ENCODE measurements at places on chromosomes 4 and X.

- DNase-seq: no peak
Measured at GRCh38 chrX:126551306-126551705, 1.3 kb downstream of the DCAF12L1 start.

- no peak for DNase-seq
Measured at GRCh38 chr4:41104155-41104554, 110.2 kb downstream of the APBB2 start.

GRCh38 chr4:48228949-48229348 is 40.7 kb downstream of the TEC start:
- no peak for DNase-seq

- DNase-seq: no peak
Measured at GRCh38 chr4:1285151-1285789, 4.4 kb upstream of the MAEA start.

DNA sequence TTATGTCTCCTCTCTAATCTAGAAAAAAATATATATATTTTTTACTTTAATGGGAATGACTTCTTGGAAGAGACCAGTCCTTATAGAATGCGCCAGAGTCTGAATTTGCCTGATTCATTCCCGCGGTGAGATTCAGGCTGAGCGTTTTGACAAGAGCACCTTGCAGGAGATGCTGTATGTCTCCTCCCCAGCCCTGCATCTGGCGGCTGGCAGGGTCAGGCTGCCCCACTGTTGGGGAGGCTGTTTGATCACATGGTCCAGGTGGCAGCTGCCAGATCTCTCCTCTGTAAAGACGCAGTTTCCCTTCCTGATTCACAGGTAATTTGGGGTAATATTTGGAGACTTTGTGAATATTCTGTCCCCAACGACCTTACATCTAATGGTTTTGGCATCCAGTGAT is 9.7 kb downstream of the PDZD4 start:
- no peak for DNase-seq

- DNase-seq: no peak
Measured at GRCh38 chr4:70831293-70831692, 8.4 kb downstream of the GRSF1 start.

DNA sequence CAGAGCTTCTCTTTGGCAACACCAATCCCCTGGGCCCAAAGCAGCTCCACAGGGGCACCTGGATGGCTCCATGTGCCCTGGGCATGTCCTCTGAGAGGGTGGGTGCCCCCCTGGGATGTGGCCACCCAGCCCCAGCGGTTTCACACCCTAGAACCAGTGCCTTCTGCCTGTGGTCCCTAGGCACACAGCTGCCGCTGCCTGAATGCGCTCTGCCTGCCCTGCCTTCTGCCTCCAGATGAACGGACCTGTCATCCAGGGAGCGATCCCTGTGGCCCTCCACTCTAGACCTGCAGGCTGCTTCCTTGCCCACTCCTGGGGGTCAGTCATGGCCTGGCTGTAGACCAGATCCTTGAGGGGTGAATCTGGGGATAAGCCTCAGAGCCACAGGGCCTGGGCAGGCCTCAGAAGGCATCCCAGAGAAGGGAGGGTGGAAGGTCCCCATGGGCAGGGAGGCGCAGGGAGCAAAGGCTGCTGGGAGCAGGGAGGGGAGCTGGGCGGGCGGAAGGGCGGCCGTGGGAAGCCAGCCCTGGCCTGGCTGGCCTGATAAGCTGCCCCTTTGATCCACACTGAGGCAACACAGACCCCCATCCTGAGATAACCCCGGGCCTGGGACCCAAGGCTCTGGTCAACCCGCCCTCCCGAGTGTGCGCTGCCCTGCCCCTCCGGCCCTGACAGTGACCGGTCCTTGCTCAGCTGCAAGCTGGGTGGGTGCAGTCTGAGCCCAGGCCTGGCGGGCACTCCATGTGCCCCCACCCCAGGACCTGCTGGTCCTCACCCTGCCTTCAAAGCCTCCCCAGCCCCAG is 8.1 kb upstream of the FGFR3 start:
- no peak for DNase-seq

GRCh38 chr4:155615081-155615887 is 51.4 kb upstream of the GUCY1A1 start:
- no peak for DNase-seq

DNA sequence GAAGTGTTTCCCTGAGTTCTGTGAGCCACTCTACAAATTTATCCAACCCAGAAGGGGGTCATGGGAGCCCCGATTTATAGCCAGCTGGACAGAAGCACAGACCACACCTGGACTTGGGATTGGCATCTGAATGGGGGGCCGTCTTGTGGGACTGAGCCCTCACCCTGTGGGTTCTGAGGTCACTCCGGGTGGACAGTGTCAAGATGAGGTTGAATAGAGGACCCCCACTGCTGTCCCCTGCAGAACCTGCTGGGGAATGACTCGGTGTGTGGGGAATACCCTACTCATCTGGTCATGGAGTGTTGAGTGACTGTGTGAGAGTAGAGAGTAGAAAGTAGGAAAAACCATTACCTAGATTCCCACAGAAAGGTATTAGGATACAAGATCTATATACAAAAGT is 67.5 kb downstream of the ZFYVE28 start:
- DNase-seq: no peak

DNA sequence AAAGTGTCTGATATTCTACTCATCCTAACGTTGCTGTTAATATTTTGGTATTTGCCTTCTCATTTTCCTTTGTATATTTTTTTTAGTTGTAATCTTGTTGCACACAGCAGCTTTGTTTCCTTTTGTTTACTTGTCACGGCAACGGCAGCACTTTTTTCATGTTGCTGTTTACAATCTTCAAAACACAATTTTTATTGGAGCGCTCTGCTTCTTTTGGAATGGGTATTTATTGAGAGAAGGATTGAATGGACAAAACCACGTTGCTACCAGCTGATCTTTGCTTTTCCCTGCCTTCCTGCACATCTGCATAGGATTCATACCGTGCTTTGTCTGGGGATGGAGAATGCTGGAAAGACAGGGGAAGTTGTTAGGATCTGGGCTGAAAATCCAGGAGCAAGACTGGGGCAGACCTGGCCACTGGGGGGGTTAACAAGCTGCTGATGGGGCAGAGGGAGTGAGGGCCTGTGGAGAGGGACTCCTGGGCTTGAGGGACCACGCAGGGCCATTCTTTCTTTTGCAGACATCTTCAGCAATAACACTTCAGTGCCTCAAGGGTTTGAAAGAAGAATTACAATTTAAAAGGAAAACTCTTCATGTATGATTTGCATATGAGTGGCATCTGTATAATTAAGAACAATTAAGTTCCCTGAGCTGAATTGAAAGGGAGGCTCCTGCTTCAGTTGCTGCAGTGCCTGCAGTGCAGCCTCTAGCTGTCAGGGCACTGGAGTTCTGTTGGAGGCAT is 69.8 kb downstream of the TMEM131L start:
- DNase-seq: no peak

GRCh38 chr4:138772366-138772765 is 243.2 kb upstream of the NOCT start:
- DNase-seq: no peak

- DNase-seq: no peak
Measured at GRCh38 chr4:132792310-132792709, 356.8 kb upstream of the PCDH10 start.

- DNase-seq: peak; percentile 63
Measured at GRCh38 chrX:25015486-25016360, at the start of gene ARX. Gene ARX, minus strand, starts transcription at chrX:25015965. Its CDS starts 228 bp downstream, at chrX:25015737.
